Stimulated activated naive CD8-positive, alpha-beta T cell treated with anti-CD3 and anti-CD28 coated beads, Interleukin-15, Interleukin-2, amounts not matched to agents 100 U/mL and 50 U/mL, for 24 hours (primary cell): ENCODE measurements at places on chromosomes 7 and 10.
A peak's percentile ranks its signal among the peaks of the same experiment; 100 is the strongest.

GRCh38 chr7:14822481-14822854, 80.1 kb downstream of the DGKB start:
- no peak for DNase-seq

GRCh38 chr10:110462166-110463095, 35.3 kb upstream of the DUSP5 start:
- no peak for DNase-seq

DNA sequence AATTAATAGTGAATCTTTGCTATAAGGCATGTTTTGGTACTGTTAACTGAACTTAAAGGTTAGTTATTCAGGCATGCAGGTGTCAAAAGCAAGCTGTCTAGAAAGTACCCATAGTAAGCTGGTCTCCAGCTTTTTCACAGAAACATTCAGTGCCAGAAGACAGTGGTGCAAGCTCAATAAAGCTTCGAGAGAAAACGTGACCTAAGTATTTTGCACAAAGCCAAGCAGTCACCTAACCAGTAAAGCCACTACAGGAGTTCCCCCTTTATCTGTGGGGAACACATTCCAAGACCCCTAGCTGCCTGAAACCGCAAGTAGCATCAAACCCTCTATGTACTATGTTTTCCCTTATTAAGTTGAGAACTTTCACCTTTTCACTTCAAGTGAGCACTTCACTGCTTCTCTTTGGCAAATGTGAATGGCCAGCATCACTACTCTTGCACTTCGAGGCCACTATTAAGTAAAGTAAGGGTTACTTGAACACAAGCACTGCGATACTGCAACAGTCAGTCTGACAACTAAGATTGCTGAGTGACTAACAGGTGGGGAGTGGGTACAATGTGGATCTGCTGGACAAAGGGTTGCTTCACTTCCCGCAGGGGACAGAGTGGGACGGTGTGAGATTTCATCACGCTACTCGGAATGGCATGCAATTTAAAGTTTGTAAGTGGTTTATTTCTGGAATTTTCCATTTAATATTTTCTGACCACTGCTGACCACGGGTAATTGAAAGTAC, 253.8 kb upstream of the YAE1 start:
- no peak for DNase-seq

DNA sequence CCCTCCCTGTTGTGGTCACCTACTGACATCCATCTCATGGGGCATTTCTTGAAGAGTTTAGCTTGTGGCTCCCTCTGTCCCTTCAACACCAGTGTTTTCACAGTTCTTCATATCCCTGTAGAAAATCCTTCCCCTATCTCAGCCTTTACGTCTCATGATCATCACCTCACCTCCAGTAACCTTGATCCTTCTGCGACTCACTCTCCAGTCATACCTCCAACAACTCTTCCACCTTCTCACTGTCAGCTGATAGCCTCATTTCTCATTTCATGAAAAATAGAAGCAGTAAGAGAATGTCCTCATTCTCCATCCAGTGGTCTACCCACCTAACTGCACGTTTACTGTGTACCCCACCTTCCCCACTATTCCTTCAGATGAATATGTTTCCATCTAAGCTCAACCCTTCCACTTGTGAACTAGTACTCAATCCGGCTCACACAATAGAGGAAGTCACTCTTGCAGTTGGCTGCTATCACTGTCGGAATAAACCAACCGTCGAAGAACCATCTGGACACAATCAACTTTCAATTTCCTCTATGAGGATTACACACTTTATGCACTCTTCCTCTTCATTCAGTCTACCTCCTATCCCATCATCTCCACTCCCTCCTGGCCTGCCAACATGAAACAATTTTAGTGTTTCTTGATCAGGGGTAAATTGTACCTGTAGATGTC, 256.0 kb downstream of the AHR start:
- no peak for DNase-seq

DNA sequence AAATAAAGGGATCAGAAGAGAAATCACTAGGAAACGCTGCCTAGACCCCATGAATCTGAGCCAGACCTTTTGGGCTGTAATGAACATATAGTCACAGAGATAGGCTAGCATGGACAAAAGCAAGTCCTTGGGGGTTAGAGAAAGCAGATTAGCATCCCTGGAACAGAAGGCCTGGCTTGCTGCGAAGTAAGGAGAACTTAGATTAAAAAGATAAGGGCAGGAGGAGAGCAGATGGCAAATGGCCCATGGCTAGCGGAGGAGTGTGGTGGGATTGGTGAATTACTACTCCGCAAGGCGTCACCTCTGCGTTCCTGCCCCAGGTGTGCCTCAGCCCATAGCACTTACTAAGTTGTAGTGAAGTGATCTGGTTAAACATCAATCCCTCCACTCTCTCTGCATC, 92.3 kb upstream of the ZNF438 start:
- no peak for DNase-seq

- peak; percentile 92 for DNase-seq
Observed at GRCh38 chr10:5977471-5978229, at the start of gene IL15RA. IL15RA (minus strand) TSS chr10:5977543; CDS start chr10:5977492, 51 bp downstream.

DNA sequence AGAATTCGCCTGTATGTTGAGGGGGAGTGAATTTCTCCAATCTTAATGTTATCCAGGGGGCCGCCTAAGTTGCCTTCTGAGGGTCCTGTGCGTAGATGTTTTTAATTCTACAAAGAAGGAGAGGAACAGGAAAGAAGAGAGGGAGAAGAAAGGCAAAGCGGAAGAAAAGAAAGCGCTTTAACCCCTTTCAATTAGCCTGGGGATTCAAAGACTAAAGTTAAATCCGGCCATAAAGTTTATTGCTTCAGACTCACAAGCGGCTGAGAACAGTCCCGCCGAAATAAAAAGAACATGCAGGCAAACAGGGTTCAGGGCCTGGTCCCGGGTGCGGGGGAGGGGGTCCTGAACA, 4.5 kb downstream of the HOXA5 start:
- no peak for DNase-seq

GRCh38 chr7:25537662-25538375, 309.5 kb upstream of the NPVF start:
- no peak for DNase-seq

GRCh38 chr10:117818721-117819120, 228.0 kb downstream of the RAB11FIP2 start:
- DNase-seq: no peak

GRCh38 chr7:71389976-71390375, 258.0 kb downstream of the GALNT17 start:
- DNase-seq: no peak

GRCh38 chr7:156118248-156118645, 306.0 kb upstream of the SHH start:
- DNase-seq: no peak

- DNase-seq: peak; percentile 66
Observed at GRCh38 chr7:158811461-158811860, 17.8 kb downstream of the ESYT2 start.

DNA sequence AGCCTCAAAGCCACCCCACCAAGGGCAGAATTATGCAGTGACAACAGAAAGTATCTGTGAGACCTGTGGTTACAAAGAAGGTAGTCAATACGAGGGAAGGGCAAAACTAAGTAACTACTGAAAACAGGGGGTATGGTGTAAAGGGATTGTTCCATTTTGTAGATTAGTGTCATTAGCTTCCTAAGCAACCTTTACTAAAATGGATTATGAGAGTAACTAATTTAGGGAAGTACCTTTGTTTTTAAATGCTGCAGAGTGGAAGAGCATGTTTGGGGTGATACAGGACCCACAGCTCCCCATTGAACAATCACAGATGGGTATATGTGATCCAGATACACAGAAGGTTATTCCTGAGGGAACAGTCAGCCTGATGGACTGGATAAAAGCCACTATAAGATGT, 51.3 kb upstream of the TAC1 start:
- no peak for DNase-seq

DNA sequence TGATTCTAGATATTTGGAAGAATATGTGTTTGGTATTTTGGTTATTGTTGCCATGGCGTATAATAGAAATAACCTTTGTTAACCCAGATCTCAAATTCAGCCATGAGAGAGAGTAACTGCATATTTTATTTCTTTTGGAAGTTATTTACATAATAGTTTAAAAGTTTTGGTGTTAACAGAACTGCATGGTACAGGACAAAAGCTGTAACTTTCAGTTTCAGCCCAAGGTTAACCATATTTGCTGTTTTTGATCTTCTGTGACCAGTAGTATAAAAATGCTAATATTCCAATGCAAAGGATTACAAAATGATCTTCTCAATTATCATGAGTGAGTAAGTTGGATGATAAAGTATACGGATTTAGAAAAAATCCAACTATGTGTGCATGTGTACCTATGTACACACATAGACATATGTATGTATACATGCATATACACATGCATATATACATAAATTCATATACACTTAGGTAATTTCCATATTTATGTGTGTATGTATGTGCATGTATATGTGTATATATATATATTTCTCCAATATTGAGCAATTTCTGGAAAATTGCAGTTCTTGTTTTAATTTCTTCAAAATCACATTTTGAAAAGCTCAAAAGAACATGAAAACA, 38.0 kb upstream of the PIP4K2A start:
- no peak for DNase-seq

GRCh38 chr7:143980746-143981510, 19.2 kb upstream of the OR6B1 start:
- no peak for DNase-seq

DNA sequence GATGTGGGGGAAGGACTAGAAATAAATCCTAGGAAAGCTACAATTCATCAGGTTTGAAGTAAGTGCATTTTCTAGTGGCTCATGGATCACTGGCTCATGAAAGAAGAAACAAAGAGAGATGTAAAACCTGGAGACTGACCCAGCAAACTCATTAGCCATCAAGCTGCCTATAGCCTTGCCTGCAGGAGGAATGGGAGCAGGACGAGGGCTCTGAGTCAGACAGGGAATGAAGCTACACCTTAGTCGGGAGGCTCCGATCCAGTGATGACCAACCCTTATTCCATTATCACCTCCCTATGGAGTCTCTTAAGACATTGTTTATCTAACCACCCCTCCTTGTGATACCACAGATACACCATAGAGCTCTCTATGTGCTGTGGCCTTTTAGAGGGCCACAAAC, 112.5 kb upstream of the WDR11 start:
- no peak for DNase-seq

DNA sequence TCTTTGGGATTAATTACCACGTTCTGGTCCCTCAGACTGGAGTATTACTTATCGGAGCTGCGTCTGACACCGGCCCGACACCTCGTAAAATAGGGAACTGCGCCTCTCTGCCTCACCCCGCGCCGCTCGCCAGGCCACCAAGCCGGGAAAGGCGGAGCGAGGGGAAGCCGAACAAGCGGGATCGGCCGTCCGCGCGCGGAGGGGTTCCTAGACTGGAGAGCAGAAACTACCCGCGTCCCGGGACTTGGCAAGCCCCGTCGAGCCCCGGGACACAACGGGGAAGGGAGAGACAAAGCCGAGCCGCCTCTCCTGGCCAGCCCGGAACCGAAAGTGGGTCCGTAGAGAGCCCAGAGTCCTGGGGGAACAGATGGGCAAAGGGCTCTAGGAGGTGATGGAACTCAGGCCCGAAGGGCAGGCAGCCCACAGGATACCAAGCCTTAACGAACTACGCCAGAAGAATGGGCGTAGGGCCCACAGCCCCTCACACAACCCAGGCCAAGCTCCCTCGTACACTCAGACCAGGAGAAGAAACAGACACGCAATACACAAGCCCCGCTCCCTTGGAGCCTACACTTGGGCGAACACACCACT, 6.5 kb downstream of the LBX1 start:
- no peak for DNase-seq

- DNase-seq: no peak
Observed at GRCh38 chr7:149728491-149729375, 44.7 kb downstream of the ZNF467 start.

GRCh38 chr10:121927318-121927840, 452 bp downstream of the ATE1 start:
- peak; percentile 56 for DNase-seq

GRCh38 chr7:80057488-80057887, 77.1 kb upstream of the GNAI1 start:
- no peak for DNase-seq

DNA sequence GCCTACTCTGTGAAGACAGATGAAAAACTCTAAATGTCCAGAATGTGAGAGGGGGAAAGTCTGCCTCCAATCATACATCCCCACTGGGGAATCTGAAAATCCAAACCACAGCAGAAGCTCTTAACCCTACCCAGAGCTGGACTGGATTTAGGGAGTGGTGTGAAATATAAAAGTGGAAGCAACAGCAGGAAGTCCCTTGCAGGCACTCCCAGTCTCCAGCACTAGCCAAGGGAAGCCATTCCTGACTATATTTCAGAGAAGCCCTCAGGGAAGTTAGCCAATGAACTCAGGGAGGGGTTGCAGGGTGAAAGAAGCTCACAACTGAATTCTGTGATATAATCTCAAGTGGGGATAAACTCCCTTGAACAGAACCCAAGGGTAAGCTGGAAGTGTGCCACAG, 51.5 kb downstream of the CRPPA start:
- no peak for DNase-seq

DNA sequence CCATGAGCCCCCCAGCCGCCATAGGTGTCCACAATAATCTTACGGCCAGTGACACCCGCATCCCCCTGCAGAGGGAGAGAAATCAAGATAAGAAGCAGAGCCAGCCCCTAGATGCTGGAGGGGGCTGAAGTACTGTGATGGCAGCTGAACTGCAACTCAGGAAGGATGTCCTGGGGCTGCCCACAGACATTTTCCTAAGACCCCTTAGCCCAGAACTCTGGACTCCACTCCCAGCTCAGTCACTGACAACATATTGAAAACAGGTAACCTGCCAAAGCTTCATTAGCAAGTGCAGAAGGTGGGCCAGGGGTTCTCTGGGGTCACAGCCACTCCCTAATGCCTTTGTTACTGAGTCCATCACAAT, 14.3 kb downstream of the MAT1A start:
- no peak for DNase-seq

DNA sequence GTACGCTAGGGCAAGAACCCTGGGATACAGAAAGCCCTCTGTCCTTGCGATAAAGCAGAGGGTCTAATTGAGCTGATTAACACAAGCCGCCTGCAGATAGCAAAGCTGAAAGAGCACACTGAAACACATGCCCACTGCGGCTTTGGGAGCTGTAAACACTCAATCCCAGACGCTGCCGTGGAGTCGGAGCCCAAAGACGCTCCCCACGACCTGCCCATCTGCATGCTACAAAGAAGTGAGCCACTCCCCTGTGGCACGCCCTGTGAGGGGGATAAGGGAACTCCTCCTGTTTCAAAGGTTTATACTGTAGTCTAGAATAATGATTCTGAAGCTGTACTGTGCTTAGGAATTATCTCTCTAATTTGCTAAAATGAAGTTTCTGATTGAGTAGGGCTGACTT, 985.6 kb upstream of the GHITM start:
- DNase-seq: no peak

- no peak for DNase-seq
Observed at GRCh38 chr7:98256431-98256830, 4.4 kb upstream of the TECPR1 start.

- no peak for DNase-seq
Observed at GRCh38 chr7:92582948-92583347, 7.2 kb downstream of the FAM133B start.

DNA sequence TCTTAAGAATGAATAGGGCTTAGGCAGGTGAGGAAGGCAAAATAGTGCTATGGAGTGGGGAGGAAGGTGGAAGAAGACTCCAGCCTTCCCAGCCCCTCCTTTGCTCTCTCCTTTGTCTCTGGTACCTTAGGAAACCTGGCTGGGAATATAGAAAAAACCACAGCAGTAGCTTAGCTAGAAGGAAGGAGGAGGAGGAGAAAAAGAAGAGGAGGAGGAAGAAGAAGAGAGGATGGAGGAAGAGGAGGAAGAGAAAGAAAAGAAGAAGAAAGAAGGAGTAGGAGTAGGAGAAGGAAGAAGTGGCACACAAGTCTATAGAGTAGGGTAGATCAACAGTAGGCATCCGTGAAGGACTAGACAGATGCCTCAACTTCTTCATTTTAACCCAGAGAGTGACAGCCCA, 36.5 kb upstream of the FAM180A start:
- DNase-seq: no peak
